Activated CD4-positive, alpha-beta memory T cell treated with anti-CD3 and anti-CD28 coated beads for 36 hours (primary cell): ENCODE measurements at places on chromosomes 12 and 14. TPM values are rescaled to one million over a fixed set of nuclear protein-coding genes. Genes with fewer than 3 reads are reported as not detected.

Gene TAS2R14
- 1.2 TPM for total RNA-seq

DNA sequence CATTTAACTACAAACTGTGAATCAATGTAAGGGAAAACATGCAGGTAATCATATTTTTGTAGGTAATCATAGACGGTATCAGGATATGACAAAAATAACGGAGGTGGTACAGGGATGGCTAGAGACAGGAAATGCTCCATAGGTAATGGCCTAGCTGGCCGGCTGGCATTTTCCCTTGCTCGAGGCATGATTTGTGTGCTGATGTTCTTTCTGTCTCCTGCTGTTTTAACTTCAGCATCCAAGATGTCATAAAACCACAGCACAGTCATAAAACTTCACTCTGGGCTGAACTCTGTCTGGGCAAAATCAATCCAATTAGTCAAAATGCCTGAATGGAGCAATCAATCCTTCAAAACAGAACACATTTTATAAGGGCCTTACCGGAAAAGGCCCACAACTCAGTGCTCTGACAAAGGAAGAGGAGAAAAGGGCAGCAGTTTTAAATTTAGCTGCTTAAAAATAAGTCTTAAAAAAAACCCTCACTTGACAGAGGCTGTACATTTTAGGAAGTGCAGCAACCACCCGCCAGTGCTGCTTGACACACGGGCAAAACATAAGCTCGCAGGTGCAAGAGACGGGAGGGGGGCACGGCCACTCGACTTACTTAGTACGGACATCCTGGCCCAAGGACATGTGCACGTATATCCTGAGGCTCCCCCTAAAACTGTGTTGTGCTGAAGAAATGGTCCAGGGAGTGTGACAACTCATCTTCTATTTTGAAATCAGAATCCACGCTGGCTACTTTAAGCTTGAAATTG lies 40.5 kb upstream of the GPR68 start:
- no peak for DNase-seq

DNA sequence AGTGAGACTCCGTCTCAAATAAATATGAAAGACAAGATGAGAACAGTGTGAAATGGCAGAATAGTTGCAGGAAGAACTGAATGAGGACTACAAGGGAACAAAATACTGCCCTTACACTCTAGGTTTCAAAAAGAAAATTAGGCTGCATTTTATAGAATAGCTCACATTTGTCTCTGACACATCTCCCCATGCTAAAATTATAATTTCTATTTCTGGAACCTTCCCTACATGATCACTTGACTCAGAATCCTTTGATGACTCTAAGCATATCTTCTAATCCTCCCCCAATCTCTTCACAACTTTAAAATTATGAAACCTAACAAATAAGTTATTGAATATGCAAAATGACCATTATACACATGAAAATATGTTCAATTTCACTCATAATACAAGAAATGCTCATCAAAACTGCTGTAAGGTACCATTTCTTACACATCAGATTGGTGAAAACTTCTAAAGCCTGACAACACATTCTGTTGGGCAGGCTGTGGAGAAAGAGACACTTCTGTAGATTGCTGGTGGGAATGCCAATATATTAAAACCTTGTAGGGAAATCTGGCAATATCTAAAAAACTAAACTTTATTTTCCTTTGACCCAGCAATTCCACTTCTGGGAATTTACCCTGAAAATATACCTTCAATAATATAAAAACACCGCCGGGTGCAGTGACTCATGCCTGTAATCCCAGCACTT lies 4.3 kb upstream of the HIGD1C start:
- no peak for DNase-seq

GRCh38 chr14:104680806-104681688 lies 8.4 kb upstream of the INF2 start:
- DNase-seq: no peak

DNA sequence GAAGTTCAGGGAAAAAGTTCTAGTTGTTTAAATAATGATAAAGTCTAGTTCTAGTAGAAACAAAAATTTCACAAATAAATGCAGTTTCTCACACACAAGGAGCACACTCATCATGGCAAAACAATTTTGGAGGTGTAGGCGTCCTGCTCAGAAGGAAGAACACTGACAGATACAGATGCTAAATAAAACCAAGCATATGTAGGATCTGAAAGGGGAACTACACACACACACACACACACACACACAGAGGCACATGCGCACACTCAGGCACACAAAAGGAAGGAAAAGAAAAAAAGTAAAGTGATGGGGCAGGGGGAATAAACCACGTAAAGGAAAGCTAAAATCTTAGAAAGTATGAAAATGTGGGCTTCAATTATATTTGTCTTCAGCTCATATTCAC lies 117.7 kb downstream of the SOX5 start:
- DNase-seq: no peak

DNA sequence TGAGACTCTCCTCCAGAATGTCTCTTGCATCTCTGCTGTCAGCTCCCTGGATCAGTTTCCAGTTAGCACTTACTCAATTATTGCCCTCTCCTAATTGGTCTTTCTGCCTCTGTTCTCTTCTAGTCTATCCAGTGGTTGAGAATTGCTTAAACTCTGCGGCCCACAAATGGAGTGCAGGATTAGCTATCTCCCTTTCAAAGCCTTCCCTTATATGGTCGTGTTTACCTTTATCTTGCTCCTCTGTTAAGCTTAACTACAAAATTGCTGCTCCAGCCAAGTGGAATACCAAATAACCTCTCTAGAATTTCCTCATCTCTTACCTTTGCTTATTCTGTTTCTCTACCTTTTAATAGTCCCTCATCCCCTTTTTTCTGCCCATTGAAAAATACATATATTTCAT lies 132.7 kb downstream of the NRXN3 start:
- no peak for DNase-seq

DNA sequence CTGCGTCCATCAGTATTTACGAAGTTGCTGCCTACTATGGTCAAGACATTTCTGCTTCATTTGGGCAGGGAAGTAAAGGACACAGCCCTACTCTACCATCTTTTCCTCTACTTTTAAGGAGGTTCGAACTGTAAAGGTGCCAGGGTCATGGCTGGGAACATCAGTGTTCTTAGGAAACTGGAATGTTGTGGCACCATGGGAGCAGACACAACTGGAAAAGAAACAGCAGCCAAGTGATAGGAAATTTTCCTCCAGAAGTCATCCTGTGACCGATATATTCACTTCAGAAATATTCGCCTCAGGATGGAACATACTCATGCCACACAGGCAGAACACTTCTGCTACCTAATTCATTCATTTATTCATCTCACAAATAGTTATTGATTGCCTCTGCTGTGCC lies 104.4 kb downstream of the ETV6 start:
- no peak for DNase-seq

DNA sequence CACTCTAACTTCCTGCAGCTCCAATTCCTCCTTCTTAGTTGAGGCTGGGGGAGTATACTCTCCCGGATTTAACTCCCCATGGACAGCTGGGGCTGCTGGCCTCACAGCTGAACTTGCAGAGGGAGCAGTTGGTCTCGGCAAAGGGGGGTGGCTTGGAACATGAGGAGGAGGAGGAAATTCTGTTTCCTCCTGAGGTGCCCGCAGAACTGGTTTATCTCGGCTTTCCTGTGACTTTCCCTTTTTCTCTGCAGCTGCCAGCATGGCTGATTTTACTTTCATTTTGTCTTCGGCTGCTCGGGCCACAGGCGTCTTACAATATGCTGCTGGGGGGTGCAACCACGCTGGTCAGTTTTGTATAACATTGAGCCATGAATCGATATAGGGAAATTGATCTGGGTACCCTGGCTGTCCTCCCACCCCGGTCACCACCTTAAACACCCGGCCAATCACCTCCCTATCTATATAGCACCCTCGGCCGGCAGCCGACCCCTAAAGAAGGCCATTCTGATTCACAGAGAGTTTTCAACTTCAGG lies 1317.6 kb downstream of the TMEM121 start:
- peak; percentile 50 for DNase-seq

Gene SLCO1C1
- total RNA-seq: not detected

Gene FERMT2
- total RNA-seq: 5.3 TPM

- no peak for DNase-seq
These were observed 547 bp downstream of the CNTN1 start for GRCh38 chr12:40692765-40693206.

Gene JPH4
- not detected for total RNA-seq

Gene NRIP2
- total RNA-seq: not detected

- peak; percentile 63 for DNase-seq
These were observed at the start of gene CDC42BPB for GRCh38 chr14:103057372-103058163. TSS of gene CDC42BPB (minus strand) at chr14:103057549. CDS start at chr14:103057173, 376 bp downstream.
